ENCODE measurements at places on chromosomes 5 and 9.

DNA sequence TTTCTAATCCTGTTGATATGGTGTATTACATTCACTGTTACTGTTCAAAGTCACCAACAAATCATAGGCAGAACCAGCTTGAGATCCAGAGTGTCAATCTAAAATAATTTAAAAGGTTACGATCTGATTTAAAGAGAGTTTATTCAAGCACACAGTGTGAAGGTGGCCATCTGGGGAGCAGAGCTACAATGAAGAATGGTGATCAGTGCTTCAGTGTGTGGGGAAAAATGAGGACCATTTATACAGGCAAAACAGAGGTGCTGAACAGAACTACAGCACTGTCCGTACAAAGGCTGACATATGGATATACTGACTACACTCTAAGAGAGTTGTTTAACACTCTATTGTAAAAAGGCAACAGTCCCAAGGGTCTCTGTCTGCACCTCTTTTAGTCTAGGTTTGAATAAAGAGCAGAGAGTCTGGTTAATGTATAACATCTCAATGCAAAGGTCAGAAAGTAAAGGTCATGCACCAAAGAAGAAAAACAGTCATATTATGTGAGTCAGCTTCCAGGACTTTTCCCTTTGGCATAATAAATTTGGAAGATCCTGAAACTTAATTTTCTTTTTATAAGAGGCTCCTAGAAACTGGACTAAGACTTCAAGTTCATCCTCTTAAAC lies 29.7 kb upstream of the TDRD7 start:
- DNase-seq: no peak

DNA sequence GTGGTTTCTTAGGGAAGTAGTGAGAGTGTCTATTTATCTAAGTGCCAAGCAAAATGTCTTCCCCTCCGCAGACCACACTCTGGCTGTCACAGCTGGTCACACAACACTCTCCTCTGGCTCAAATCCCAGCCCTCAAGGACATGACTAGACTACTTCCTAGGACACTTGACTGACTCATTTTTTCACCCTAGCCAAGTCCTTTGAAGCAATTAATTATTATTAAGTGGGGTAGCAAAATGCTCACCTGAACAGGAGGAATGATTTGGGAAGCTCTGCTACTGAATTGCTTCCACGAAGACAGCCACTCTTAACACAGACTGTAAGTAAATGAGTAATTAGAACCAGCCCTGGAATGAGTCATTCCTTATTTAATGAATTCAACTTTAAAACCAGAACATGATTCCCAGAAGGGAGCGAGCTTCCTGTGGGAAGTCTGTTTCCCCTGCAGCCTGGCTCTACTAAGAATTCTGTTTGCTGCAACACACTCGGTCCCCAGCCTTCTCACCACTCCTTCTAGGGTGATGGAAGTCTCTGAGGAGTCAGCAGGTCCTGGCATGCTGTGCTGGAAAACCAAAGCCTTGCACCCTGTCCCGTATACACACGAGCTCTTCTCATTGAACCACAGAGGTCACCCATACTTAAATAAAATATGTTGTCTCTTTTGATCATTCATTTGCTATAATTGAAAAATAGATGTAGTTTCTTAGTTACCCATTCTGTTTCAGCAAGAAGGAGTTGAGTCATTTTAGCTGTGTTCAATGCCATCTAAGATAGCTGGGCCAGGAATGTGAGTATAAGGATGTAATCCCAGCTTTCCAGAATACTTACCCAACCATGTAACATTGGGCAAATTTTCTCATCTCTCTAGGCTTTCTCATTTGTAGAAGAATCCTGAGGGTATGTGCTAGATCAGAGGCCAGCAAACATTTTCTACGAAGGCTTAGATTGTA lies 218.6 kb upstream of the RASEF start:
- no peak for DNase-seq

- peak; percentile 71 for DNase-seq
Observed at GRCh38 chr9:128124873-128125579, 2.5 kb downstream of the PTGES2 start.

DNA sequence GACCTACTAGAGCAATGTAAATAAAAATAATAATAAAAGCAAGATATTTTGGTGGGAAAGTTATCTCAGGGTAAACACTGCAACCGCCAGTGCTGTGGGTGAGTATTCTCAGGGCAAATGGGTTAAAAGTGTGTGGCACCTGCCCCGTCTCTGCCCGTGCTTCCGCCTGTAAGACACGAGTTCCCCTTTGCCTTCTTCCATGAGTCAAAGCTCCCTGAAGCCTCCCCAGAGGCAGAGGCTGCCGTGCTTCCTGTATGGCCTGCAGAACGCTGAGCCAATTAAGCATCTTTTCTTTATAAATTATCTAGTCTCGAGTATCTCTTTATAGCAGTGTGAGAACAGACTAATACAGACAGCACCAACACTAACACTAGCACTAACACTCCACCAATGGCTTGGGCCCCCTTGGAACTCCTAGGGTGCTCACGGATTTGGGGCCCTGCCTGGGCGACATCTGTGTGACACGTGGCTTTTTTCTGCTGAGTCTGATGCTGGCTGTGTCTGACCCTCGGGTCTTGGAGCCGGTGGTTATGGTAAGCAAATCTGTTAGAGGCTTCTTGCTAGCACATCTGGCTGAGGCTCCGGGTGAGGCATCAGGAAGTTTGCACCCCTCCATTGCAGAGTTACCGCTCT lies 10.6 kb downstream of the PLEKHG4B start:
- no peak for DNase-seq

DNA sequence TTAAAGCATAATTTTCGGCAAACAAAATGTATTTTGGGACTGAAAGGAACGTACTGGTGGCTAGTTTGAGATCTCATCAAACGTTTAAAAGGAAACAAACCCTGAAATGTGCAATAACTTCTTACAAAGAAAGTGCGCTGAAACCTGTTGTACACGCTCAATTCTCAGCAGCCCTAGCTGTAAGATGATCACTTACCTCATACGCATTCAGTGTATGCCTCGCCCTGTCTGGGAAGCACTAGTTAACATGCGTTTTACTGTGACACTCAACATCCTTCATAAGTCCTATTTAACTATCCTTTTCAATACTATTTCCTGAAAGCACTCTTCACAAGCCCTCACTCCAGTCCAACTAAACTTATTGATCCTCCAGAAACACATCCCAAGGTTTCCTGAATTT lies 485.0 kb upstream of the EDIL3 start:
- no peak for DNase-seq

- DNase-seq: no peak
Observed at GRCh38 chr9:93276973-93277372, 93.0 kb downstream of the WNK2 start.
